Brain pericyte (primary cell): ENCODE measurements at places on chromosomes 16 and 17.

- no peak for DNase-seq
Observed at GRCh38 chr17:499951-500461, 147.4 kb upstream of the RPH3AL start.

GRCh38 chr17:8056976-8057625 is 18.2 kb downstream of the ALOX15B start:
- no peak for DNase-seq

DNA sequence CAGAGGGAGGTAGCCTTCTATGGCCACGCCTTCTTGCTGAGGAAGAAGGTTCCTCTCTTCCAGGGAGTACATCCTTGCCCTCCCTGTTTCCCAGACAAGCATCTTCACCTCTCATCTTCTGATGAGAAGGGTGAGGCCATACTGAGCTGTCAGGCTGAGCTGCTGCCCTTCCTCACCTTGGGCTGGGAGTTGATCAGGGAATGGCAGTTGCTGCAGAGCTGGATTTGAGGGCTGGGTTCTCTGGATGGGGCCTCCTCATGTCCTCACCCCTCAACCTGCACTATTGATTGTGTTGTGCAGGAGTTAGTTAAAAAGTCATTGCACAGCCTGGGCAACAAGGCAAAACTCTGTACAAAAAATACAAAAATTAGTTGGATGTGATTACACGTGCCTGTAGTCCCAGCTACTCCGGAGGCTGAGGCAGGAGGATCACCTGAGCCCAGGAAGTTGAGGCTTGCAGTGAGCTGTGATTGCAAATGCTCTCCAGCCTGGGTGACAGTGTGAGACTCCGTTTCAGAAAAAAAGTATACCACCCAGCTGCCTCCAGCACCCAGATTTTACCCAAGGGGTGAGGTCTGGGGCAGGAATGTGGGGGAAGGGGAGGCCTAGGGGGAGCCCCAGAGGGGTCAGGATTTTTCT is 2.0 kb downstream of the ERBB2 start:
- no peak for DNase-seq

DNA sequence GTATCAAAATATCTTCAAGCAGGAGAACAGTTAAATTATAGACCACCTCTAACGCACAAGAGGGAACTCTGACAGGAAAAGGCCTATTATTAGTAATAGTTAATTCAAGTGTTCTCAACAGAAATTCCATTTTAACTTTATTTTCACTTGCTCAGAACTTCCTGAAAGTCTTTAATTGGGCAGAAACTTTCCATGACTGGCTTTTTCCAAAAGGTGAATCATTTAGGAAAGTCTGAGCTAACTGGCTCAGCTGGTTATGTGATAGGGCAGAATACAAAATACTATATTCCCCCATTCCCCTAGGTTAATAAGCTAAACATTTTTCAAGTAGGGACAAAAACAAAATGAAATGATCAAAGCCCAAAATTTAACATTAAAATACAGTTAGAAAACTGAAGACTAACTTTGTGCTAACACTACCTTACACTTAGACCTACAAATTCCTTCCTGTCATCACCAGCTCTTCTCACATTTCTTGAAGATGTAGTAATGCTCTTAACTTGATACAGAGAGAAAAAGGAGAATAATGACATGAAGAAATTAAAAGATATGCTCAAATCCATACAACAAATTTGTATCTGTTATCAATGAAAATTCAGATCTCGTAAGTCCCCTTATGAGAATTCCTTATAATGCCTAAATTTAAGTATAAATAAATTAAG is 31.0 kb downstream of the CFDP1 start:
- no peak for DNase-seq

- DNase-seq, result peak; percentile 81
Observed at GRCh38 chr16:2603165-2604015, 65.6 kb downstream of the PDPK1 start.

DNA sequence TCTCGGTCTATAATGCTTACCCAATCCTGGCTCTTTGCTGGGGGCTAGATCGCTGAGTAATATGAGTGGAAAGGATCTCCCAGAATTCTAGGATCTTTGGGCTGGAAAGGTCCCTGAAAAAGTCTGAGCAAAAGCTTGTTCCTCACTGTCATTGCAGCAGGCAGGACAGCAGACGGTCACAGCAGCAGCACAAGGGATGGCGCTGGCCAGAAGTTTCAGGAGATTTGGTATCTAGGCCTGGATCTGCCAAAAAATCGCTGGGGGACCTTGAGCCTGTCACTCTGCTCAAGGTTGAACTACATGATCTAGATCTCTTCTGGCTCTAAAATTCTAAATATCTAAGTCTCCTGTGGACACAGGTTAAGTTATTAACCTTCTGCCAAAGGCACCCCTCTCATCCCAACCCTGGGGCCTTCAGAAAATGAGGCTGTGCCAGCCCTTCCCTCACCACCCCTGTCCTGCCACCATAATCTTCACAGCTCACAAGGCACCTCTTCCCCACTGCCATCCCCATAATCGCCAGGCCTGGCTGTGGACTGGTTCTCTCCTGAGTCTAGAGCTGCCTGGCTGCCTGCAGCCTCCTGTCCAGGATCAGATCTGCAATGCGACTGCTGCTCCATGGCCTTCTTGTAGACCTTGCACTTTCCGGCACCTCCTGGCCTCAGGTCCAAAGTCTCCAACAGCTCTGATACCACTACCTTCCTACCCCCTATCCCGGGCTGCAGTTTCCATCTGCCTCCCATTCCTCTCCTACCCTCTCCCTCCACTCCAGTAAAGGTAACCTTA is 10.2 kb downstream of the MYO18A start:
- no peak for DNase-seq

- no peak for DNase-seq
Observed at GRCh38 chr16:17364319-17365210, 106.2 kb downstream of the XYLT1 start.

GRCh38 chr16:4647644-4647980 is 23.0 kb downstream of the MGRN1 start:
- no peak for DNase-seq

- no peak for DNase-seq
Observed at GRCh38 chr16:85172455-85173145, 60.3 kb upstream of the CIBAR2 start.

DNA sequence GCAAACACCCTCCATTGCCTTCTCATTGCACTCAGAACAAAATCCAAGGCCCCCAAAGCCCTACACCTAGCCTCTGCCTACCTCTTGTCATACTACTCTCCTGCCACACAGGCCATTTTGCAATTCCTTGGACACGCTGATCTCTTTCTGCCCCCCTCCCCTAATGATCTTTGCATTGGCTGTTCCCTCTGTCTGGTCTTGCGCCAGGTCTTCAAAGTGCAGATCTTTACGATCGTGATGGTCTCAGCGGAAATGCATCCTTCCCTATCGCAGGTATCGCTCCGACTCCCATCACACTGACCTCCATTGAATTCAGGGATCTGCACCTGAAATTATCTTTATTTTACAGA is 777 bp upstream of the MOSMO start:
- DNase-seq, result no peak

- no peak for DNase-seq
Observed at GRCh38 chr17:360092-360750, 7.6 kb upstream of the RPH3AL start.

DNA sequence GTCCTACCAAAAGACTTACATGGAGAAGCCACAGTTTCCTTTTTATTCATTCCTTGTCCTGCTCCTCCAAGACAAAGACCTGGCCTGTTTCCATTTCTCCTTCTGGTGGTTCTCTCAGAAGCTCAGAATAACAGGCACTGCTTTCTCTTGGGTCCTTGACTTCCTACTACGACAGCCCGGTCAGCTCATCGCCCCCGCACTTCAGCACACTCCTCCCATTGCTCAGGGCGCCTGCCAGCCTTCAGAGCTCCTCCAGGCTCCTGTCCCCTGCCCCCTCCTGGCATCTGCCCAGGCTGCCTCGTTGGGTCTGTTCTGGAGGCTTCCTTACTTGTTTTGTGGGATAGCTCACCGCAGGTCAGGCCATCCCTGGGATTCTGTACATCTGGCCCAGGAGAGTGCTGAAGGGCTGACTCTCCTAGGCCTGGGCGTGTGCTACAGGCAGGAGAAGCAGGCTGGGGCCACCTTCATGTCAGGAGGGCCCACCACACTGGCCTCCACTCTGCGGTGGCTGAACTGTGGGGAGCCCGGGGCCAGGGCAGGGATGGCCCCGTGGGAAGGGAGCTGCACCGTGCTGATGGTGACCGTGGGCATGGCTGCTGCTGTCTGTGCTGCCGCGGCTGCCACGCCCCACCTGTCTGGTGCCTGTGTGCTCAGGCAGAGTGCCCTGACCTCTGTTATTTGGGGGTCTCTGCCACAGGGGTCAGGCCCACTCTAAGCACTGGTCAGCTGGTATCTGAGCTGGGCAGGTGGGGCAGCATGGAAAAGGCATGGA is 17.7 kb downstream of the TCF25 start:
- DNase-seq, result no peak

DNA sequence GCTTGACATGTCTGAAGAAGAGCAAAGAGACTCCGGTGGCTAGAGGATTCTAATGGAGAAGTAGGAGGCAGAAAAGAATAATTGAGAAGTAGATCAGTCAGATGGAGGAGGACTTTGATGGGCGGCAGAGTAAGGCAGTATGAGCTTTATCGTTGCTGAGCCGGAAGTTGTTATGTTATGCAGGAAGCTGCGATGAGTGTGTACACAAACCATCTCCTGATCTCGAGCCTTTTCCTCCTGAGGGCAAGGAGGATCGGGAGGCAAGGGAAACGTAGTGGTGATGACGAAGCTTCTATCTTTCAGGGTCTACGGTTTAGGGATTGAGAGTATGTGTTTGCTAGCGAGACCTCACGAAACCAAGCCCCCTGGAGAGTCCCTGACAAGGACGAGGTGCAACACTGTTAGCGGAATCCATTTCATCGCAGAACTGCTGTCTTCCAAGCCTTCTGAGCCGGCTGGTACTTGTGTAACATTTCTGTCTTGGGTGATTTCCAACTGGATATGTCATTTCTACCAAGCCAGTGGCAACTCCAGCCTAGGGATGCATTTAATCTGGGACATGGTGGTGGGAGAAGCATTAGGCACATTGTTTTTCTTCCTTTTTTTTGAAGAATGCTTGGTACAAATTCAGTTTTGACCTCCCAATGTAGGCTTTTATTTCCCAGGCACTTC is 45.5 kb downstream of the RBFOX1 start:
- no peak for DNase-seq

- no peak for DNase-seq
Observed at GRCh38 chr16:53864819-53865493, 161.0 kb downstream of the FTO start.

- DNase-seq, result no peak
Observed at GRCh38 chr17:45131616-45132319, 547 bp downstream of the PLCD3 start.

DNA sequence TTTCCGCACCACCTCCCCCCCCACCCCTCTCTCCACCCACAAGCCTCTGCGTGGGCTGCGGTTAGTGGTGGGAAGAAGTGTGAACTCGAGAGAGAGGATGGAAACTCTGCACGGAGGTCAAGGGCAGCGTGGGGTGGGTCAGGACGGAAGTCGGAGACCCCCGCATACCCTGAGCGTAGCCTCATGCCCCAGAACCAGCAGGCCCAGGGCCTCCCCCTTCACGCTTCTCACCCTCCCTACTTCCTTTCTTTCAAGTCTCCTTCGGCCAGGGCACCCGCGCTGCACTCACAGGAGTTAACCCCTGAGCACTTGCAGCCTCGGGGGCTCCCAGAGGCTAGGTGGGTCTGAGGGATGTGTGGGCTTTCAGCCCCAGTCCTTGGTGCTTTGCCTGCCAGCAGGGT is 9.2 kb downstream of the TBKBP1 start:
- no peak for DNase-seq

DNA sequence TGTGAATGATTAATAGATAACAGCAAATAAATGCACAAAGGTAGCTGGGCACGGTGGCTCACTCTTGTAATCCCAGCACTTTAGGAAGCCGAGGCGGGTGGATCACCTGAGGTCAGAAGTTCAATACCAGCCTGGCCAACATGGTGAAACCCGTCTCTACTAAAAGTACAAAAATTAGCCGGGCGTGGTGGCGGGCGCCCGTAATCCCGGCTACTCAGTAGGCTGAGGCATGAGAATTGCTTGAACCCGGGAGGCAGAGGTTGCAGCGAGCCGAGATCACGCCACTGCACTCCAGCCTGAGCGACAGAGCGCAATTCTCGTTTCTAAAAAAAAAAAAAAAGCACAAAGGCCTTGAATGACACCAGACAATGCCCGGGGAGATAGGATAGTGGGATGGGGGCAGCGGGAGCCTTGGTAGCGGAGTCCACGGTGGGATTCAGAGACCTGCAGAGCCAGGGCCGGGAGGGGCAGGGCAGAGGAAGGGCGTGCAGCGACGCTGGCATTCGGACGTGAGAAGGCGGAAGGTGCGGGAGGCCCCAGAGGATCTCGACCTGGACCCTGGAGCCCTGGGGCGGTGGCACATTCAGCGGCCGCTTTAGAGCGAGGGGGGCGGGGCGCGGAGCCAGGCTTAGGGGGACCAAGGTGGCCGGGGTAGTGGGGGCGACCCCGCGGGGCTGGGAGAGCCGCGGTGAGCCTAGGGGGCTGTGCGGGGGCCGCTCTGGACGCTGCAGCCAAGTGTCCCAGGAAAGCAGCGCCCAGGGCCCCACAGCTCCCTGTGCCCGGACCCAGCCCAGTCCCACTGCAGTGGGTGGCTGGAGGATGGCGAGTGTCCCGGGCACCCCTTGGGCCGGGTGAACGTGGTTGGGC is 999 bp upstream of the FLYWCH2 start:
- DNase-seq, result no peak
